Endothelial cell of umbilical vein (primary cell): ENCODE measurements at places on chromosomes 11 and 22. TPM values are rescaled to one million over a fixed set of nuclear protein-coding genes. Genes with fewer than 3 reads are reported as not detected.

GRCh38 chr22:49536571-49537131 is 291.0 kb downstream of the BRD1 start:
- DNase-seq = no peak

GRCh38 chr11:12534549-12534948 is 139.7 kb upstream of the TEAD1 start:
- DNase-seq = no peak

DNA sequence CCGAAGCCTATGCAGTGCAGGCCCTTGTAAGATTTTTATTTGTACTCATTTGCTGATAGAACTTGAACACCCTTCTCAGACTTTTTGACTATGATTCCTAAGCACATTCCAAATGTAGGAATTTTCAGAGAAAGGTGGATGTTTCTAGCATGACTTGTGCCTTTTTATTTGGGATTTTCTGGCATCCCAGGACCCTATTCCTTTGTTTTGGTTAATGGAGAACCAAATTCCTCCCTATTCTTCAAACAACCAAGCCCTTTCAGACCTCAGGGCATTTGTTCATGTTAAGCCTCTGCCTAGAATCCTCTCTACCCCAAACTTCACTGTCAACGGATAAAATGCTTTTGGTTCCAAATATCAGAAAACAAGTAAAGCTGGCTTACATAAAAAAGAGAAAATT is 371.1 kb downstream of the DDX10 start:
- DNase-seq = no peak

The CNGA4 gene
- not detected in 2 replicates for total RNA-seq

DNA sequence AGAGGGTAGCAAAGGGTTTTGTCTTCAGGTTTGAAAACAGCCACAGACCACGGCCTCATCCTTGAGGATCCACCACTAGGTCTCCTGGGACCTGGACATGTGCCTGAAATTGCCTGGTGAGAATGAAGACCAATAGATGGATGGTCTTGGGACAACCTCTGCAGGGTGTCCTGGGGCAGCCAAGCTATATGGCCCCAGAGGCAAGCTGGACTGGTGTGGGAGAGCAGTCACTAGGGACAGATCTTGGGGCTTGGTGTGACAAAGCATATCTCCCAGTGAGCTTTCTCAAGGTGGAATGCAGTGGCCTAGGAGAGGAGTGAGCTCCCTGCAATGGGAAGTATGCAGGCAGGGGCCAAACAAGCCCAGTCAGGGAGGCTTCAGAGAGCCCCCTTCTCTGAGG is 13.6 kb downstream of the P2RY6 start:
- DNase-seq = no peak

DNA sequence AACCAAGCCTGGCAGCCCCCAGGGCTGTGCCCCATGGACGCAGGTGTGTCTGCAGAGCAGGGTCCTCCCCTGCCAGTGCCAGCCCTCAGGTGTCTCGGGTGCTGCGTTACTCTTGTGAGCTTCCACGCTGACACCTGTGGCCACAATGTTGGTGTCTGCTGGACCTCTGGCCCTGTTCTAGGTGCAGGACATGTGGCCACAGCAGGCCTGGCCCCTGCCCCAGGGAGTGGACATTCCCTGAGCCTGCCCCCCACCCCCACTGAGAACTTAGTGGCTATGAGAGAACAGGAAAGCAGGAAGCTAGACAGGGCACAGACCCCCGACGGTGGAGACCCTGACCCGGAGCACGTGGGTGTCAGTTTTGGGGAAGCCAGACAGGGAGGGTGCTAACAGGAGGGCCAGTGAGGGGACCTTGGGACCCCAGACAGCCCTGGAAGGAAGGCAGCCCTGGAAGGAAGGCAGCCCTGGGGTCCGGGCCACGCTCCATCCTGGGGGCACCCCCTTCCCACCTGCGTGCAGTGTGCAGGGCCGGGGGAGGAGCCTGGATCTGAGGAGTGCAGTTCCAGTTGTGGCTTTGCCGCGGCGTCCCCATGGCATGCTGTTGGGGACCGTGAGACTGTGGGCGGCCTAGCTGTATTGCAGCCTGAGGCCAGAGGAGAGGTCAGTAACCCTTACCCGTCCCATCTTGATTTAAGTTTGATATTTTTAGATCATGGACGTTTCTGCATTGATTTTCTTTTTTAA is 43.9 kb upstream of the PPARA start:
- DNase-seq = no peak

GRCh38 chr11:10735481-10736475 is 15.3 kb upstream of the CTR9 start:
- peak; percentile 92 for DNase-seq

The GLYAT gene
- total RNA-seq = not detected in 2 replicates

DNA sequence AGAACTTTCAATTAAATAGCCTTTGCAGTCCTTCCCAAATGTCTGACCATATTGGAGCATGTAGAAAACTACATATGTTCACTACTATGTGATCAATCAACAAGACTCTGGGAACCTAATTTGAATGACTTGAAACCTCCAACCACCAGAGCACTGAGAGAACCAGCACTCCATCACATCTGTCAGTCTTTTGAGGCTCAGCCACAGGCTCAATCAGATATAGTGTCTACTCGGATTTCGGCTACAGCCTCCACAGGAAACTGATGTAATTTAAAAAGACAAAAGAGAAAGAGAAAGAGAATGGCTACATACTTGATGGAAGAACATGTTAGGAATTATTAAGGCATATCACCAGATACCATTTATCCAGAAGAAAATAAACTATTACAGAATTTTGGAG is 859.0 kb downstream of the FAM181B start:
- no peak for DNase-seq

DNA sequence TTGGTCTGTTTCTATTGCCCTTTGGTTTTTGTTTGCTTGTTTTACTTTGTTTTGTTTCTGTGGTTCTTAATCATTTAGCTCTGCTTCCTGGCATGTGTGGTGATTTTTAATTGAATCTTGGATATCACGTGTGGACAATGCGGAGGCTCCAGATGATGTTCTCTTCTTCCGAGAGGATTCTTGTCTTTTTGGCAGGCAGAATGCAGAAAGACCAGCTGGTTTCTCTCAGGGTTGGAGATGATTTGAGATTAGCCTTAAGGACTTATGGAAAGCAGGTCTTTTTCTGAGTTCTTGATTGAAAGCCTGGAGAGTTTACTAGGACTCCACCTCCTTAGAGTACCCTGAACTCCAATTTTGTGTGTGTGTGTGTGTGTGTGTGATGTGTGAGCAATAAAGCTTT is 21.0 kb upstream of the ANO1 start:
- DNase-seq = no peak
